Dermis microvascular lymphatic vessel endothelial cell (primary cell): ENCODE measurements at places on chromosomes 2 and 18. TPM values are rescaled to one million over a fixed set of nuclear protein-coding genes. Genes with fewer than 3 reads are reported as not detected.

Gene VAPA
- total RNA-seq = 137 and 172 TPM in 2 replicates

Gene ARPC2
- 256 and 269 TPM in 2 replicates for total RNA-seq

Gene TMEM17
- 1.3 and 2.0 TPM in 2 replicates for total RNA-seq

Gene TFPI
- total RNA-seq = 716 and 1,528 TPM in 2 replicates

Gene GPC1
- 12.5 and 14.4 TPM in 2 replicates for total RNA-seq

Gene CD28
- total RNA-seq = under 0.01 TPM in 2 replicates

Gene ZBTB7C
- total RNA-seq = under 0.01 TPM in 2 replicates

Gene ACAA2
- 16.7 and 22.0 TPM in 2 replicates for total RNA-seq

Gene SCYGR4
- total RNA-seq = not detected in 2 replicates

Gene CMPK2
- 0.64 and 0.89 TPM in 2 replicates for total RNA-seq

Gene SERPINB10
- total RNA-seq = not detected in 2 replicates

Gene GPR155
- 0.77 and 1.4 TPM in 2 replicates for total RNA-seq

Gene SKA1
- total RNA-seq = 2.9 and 10.3 TPM in 2 replicates

Gene INHBB
- 20.4 and 35.3 TPM in 2 replicates for total RNA-seq

Gene MYL12B
- total RNA-seq = 703 and 866 TPM in 2 replicates

Gene ERICH2
- not detected in 2 replicates for total RNA-seq

Gene TUBB8B
- not detected in 2 replicates for total RNA-seq
